ENCODE measurements at places on chromosomes 7 and 10. TPM values are rescaled to one million over a fixed set of nuclear protein-coding genes. Genes with fewer than 3 reads are reported as not detected.

Gene HOXA11
- total RNA-seq: 10.7 TPM

Gene PNLIPRP1
- total RNA-seq: not detected

Gene NOLC1
- total RNA-seq: 130 TPM

Gene PPIA
- 3,738 TPM for total RNA-seq

Gene SPDYE16
- total RNA-seq: not detected

Gene CNNM2
- 1.2 TPM for total RNA-seq

Gene LRRN3
- total RNA-seq: not detected

Gene HELLS
- 71.1 TPM for total RNA-seq

Gene MYOZ1
- total RNA-seq: 1.1 TPM

Gene SLC39A12
- total RNA-seq: not detected

Gene PIK3CG
- 0.23 TPM for total RNA-seq

Gene NUDT13
- total RNA-seq: 3.6 TPM

Gene PLXNA4
- total RNA-seq: not detected

Gene PAX4
- total RNA-seq: not detected

Gene EEF1AKMT2
- total RNA-seq: 16.0 TPM

Gene PAPSS2
- 24.4 TPM for total RNA-seq

Gene CDC14C
- total RNA-seq: 0.06 TPM

Gene ZPBP
- total RNA-seq: not detected

Gene KCNIP2
- 0.14 TPM for total RNA-seq

Gene ENKUR
- total RNA-seq: not detected

Gene UNCX
- 0.65 TPM for total RNA-seq

Gene COL28A1
- 0.40 TPM for total RNA-seq

Gene CCL24
- not detected for total RNA-seq

Gene SYNPO2L
- not detected for total RNA-seq

Gene KCP
- total RNA-seq: 5.2 TPM

Gene CFTR
- total RNA-seq: 0.29 TPM

Gene GFRA1
- 42.7 TPM for total RNA-seq

Gene ARHGAP12
- total RNA-seq: 13.7 TPM

Gene ANKRD22
- 0.12 TPM for total RNA-seq

Gene CYP26C1
- total RNA-seq: 0.43 TPM

Gene GTF2IRD2
- 2.8 TPM for total RNA-seq

Gene EPHA1
- 14.4 TPM for total RNA-seq

Gene AQP1
- 0.72 TPM for total RNA-seq

Gene UMAD1
- 9.8 TPM for total RNA-seq

Gene ANXA8
- total RNA-seq: 1.4 TPM

Gene CPA2
- total RNA-seq: 0.14 TPM

Gene CLCN1
- total RNA-seq: not detected
